WTC11 (cell line): ENCODE measurements at places on chromosomes 7 and 10.

DNA sequence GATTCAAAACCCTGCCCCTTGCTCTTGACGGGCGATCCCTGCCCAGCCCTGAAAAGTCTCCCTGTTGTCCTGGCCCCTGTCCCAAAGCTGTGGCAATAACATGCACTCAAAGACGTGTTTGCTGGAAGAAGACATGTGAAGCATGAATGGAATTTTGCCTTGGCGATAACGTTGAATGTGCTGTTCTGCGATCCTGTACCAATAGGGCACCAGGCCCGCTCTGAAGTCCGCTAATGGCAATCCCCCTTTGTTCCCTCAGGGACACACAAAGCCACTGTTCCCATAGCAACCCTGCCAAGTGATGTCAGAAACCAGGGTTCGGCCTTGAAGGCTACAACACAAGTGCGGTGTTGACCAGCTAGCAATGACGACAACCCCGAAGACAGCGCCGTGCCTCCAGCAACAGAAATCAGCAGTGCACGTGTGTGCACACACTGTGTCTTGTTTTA is 284.6 kb downstream of the KLF6 start:
- peak; percentile 54 for DNase-seq

DNA sequence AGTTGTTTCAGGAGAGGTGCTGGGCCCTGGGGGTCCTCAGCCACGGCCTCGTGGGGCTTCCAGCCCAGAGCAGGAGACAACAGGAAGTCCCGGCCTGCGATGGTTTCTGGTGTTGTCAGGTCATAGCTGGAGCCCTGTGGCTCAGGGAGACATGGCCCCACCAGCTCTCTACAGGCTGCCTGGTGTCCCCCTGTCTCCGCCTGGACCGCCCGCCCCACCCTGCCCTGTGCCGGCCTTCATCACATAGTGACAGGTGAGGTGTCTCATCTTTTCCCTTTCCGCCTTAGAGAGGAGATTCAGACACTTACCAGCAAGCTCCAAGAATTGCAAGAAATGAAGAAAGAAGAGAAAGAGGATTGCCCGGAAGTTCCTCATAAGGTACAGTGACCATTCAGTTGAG is 35.8 kb downstream of the IQCE start:
- DNase-seq = no peak

DNA sequence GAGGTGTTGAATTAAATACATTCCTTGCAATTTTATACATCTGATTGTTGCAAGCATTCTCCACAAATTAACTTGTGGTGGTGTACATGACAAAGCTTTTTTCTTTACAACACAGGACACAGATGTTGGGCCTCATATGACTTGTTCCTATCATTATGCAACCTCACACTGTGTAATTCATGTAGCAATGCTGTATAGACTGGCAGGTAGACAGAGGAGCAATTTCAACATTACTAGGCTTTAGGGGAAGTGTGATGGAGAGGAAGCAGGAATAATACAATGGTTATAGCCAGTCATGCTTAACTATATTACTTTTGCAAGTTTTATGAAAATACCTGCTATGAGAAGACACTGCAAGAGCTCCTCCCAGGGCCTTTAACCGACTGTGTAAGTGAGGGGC is 832.1 kb downstream of the CNTNAP2 start:
- DNase-seq = no peak

DNA sequence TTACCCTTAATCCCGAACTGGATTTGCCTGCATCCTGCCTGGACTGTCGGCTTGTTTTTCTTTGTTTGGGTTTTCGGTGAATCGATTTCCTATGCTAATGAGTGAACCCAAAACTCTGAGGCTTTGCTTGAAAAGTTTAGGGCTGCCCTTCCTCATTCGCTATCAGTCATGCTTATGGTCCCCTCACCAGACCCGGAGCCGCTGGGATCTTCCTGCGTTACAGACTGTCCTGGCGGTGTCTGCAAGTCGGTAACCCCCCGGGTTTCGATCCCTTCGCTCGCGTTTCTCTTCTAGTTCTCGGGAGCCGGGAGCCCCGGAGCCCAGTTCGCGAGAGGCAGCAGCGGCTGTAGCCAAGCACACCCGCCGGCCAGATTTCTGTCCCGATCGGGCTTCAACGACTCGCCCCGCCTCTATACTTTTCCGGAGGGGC is 2.2 kb downstream of the EMX2 start:
- peak; percentile 39 for DNase-seq

GRCh38 chr7:5388273-5388901 is 35.2 kb downstream of the TNRC18 start:
- peak; percentile 49 for DNase-seq

GRCh38 chr10:45550903-45551786 is 121.4 kb downstream of the ZFAND4 start:
- no peak for DNase-seq

- DNase-seq = peak; percentile 67
These were observed 26.0 kb downstream of the ASB4 start for GRCh38 chr7:95511716-95512260.

DNA sequence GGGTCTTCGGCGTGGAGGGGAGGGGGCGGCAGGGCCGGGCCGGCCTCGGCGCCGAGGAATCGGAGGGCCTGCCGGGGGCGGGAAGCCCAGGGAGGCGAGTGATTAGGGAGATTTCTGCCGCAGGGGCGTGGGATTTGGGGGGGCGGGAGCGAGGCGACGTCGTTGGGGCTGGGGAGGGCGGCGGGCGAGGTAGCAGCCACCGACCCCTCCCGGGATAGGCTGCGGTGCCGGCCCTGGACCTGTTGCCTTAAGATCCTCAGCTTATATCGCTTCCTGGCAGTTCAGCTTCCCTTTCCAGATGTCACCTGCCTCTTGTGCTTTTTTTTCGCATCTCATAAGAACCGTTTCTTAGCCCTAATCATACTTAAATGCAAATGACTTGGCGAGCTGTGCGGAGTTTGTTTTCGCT is 655 bp downstream of the LMTK2 start:
- DNase-seq = peak; percentile 39

DNA sequence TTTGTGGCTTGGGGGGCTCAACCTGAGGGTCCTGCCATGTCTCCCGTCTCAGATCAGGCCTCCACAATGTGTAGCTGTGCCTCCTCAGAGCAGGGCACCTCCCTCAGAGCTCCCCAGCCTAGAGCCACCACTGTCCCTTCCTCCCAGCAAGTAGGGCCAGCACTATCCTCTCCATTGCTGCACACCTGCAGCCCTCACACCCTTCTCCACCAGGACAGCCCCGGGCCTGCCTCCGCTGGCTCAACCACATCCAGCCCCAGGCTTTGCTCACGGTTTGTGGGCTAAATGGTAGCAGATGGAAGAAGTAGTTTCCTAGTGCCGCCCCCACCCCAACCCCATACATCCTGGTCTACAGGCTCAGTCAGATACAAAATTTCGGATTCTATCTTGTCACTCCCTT is 10.1 kb downstream of the NFKB2 start:
- no peak for DNase-seq

GRCh38 chr10:132638130-132638515 is 100.5 kb downstream of the INPP5A start:
- no peak for DNase-seq

DNA sequence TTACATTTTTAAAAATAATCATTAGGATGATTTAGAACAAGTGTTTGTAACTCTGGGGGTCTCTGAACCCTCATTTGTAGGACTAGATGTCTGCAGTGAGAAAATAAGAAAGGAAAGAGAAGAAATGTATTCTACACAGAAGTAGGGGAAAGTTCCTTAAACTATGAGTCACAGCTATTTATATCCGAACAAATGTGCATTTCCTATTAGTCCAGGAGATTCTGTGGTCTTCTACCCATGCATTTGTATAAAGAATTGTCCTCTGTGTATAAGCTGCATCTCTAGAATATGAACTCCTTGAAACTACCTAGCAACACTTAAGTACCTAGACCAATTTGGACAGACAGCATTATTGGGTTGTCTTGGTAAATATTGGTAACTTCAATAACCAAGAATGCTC is 15.9 kb upstream of the CD36 start:
- no peak for DNase-seq

GRCh38 chr7:284762-285722 is 4.9 kb upstream of the FOXL3 start:
- no peak for DNase-seq

DNA sequence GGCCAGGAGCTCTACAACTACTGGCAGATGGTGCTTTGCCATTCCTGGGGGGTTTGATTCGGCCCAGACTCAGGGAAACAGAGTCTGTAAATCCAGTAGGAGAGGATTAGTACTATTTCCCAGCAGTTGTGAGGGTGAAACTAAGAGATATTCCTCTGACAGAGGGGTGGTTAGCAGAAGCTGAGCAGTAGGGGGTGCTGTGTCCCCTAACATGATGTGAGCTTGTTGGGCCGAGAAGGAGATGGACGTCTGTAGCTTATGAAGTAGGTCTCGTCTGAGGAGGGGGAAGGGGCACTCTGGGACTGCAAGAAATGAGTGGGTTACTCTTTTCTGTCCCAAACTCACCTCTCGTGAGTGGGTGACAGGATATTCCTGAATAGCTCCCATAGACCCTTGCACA is 179.2 kb upstream of the MBL2 start:
- peak; percentile 89 for DNase-seq

DNA sequence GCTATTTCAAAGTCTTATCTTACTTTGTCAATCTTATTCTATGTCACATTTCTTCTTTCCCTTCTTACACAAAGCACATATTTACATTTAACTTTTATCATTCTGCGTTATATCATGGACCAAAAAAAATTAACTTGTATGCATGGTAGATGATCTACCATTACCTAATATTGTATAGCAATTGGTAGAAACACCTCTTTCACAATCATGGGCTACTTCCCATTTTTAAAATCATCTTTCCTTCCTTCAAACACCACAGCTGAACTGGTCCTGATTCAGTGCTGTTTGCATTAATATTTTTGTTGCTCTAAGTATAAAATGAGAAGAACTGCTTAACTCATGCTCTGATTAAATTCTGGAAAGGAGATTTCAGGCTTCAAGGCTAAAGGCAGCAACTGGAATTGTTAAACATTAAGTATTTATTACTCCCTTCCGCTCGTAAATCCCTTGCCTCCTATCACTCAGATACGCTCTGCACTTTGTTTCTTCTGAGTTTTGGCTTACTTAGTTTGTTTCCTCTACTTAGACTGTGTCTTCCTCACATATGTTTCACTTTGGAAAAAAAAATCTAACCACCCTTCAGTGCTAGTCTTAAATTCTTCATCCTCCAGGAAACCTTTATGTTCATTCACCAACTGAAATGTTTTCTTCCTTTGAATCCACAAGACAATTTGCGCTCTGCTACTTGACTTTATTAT is 901.4 kb downstream of the PCDH15 start:
- no peak for DNase-seq

DNA sequence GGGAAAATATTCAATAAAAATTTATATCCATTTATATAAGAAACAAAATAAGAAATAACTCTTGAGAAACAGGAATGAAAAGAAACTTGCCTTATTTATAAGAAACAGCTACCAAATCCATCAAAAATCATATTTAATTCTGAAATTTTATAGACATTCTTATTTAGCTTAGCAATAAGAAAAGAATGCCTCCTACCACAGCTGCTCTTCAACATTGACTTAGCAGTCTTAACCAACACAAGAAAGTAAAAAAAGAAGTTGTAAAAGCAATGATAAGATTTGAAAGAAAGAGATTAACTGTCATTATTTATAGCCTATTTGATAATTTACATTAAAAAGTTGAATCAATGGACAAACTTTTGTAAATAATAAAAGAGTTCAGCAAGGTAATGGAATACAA is 212.8 kb downstream of the ZNF365 start:
- DNase-seq = no peak
